ENCODE measurements at places on chromosomes 1 and 21.

GRCh38 chr1:100953960-100954730 is 58.3 kb downstream of the SLC30A7 start:
- no peak for DNase-seq

DNA sequence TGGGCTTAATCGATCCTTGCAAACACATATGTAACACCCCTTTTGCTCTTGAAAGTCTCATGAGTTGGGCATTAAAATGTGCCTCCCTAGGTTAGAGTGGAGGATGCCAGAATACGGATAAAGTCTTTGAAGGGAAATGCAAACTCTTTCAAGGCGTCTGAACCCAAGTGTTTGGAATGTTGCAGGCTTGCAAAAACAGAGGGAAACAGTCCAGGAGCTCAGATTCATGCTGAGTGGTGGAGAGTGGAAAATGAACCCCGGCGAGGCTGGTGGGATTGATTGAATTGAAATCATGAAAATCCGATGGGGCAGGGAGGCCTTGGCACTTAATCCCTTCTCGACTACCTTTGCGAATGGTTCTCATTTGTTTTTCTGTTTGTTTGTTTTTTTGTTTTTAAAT is 175.5 kb downstream of the PGBD5 start:
- no peak for DNase-seq

DNA sequence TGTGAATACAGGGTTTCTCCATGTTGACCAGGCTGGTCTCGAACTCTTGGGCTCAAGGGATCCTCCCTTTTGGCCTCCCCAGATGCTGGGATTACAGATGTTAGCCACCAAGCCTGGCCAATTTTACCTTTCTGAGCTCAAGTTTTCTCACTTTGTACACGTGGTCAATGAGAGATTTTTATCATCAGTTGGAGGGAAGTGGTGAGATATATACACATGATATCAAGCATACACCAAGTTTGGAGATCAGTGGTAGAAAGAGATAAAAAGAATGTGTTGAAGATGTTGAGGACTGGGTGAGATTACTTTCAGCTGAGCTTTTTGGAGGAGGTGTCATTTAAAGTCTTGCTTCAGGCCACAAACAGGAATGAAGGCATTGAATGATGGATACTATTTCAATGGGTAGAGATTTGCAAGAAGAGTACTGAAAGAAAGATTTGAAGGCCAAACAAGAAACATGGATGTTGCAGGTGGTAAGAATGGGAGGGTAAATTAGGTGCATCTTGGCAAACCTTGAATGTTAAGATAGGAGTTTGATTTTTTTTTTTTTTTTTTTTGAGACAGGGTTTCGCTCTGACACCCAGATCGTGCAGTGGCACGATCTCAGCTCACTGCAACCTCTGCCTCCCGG is 3.0 kb upstream of the SESN2 start:
- no peak for DNase-seq

DNA sequence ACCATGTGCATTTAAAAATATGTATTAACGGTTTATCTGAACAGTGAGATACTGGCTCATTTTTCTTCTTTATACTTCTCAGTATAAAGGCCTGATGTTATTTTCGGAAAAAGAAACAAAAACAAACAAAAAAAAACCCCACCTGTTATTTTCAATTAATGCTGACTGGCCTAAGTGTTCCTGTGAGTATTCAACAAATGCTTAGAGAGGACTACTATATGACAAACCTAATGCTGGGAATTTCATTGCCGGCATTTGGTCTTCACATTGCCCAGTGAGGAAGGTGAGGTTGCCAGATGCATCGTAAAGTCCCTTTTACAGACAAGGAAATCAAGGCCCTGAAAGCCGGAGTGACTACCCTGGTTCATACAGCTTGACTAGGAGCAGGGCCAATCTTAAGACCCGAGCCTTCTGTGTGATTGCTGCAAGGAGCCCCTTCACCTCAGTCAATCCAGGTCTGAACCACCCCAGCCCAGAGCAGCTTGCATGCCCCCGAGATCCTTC is 599 bp downstream of the MRPL24 start:
- DNase-seq: no peak

GRCh38 chr1:220726634-220727033 is 21.5 kb upstream of the MTARC2 start:
- DNase-seq: no peak

- peak; percentile 24 for DNase-seq
These were observed 1.0 kb upstream of the CDC14A start for GRCh38 chr1:100351095-100351887.

- DNase-seq: no peak
These were observed 2.4 kb downstream of the SH2D5 start for GRCh38 chr1:20729990-20730689.

- DNase-seq: no peak
These were observed 112.5 kb downstream of the ROR1 start for GRCh38 chr1:63886340-63886739.

- peak; percentile 81 for DNase-seq
These were observed 13.4 kb downstream of the PLEKHO1 start for GRCh38 chr1:150162862-150163706.

DNA sequence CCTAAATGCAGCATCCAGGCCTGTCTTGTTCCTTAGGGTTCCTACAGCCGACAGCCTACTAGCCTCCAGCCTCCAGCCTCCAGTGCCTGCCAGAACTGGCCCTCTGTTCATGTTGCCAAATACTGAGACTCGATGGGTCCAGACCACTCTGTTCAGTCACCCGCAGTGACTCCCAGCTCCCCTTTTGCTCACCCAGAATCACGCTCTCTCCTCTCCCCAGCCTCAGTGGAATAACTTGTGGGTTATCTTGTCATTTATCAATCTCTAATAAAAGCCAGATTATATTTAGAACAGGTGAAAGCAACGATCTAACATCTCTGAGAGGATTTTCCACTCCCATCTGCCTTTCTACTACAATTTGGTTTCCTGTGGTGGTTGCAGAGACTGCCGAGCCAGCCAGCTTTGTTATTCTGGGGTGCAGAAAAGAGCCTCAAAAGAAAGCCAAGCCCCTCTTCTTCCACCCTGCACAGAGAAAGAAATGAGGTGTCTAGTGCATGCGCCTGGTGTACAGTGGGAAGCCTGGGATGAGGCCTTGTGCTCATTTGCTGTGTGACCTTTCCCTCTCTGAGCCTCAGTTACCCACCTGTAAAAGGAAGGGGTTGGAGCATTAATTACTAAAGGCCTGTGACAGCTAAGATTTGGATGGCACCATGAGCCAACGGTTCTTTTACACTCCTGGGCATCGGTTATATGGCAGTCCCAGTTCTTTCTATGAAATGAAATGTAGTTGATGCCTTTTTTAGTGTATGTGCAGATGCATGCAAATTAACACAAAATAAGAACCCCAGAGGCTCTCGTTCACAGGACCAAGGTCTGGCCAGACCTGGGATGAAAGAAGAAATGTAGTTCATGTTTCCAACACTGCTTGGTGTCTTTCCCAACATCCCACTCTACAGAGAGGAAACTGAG is 42.9 kb upstream of the ID3 start:
- no peak for DNase-seq

DNA sequence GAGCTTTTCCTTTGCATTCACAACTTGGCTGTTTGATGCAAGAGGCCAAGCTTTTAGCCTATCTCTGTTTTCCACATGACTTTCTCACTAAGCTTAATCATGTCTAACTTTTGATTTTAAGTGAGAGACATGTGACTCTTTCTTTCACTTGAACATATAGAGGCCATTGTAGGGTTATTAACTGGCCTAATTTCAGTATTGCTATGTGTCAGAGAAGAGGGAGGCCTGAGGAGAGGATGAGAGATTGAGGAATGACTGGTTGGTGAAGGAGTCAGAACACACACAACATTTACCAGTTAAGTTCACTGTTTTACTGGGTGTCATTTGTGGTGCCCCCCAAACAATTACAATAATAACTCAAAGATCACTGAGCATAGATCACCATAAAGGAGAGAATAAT is 193.5 kb downstream of the CYYR1 start:
- no peak for DNase-seq

GRCh38 chr1:9805006-9805508 is 18.7 kb downstream of the CLSTN1 start:
- DNase-seq: no peak

GRCh38 chr1:151832318-151832980 is 847 bp upstream of the RORC start:
- DNase-seq: peak; percentile 12

GRCh38 chr1:91774520-91775203 is 111.3 kb downstream of the TGFBR3 start:
- DNase-seq: no peak

All from hypothalamus (tissue), 51 donors.